Osteocyte (in vitro differentiated cells): ENCODE measurements at places on chromosomes 12 and 14.

- peaks cover 40% of the 10 kb centered on the region for H3K4me1 ChIP-seq
- peaks cover 2% of the 10 kb centered on the region for H3K36me3 ChIP-seq
- H3K4me3 ChIP-seq: no peak overlapping the region
Measured at GRCh38 chr12:1355396-1355795, 239.0 kb downstream of the FBXL14 start.

GRCh38 chr14:104781271-104782077 lies 14.1 kb downstream of the AKT1 start:
- no peak for DNase-seq
- no peaks in the 10 kb centered on the region for H3K36me3 ChIP-seq
- H3K4me1 ChIP-seq: peaks cover 13% of the 10 kb centered on the region
- no peak overlapping the region for H3K27ac ChIP-seq
- no peaks in the 10 kb centered on the region for H3K27me3 ChIP-seq
- H3K4me3 ChIP-seq: no peak overlapping the region

DNA sequence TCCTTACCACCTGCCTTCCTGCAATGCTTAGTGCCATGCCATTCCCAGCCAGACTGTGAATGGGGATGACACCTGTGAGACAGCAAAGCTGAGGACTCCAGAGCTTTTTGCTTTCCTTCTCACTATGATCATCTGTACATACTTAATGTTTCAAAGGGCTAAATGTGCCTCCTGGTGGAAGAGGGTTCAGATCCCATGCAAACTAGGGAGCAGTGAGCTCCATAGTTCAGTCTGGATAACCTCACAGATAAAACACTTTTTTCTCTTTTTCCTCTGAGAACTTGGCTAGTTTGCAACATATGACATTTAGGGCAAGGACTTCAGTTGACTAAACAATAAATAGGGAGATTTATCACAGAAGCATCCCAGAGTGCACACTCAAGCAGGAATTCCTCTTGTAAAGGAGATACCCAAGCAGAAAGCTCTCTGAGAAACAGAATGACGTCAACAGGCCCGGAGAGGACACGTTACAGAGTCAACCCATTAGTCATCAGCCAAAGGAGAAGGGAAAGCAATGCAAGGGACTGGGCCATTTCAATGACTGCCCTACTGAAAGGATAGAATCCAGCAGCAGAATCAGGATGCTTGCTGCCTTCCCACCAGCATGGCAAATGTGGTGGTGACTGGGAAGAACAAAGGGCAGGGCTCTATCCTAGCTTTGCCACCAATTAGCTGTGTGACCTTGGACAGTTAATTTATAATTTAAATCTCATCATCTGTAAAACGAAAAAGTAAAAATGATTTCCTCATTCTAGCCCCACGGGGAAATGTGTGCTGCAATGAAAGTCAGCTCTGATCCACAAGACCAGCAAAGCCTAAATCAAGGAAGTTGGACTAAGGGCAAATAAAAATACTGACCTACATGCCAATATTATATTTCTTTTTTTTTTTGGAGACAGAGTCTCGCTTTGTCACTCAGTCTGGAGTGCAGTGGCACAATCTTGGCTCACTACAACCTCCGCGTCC lies 80.8 kb upstream of the ACTN1 start:
- no peak overlapping the region for H3K4me3 ChIP-seq
- peaks cover 25% of the 10 kb centered on the region for H3K4me1 ChIP-seq
- DNase-seq: no peak
- peaks cover 49% of the 10 kb centered on the region for H3K36me3 ChIP-seq

DNA sequence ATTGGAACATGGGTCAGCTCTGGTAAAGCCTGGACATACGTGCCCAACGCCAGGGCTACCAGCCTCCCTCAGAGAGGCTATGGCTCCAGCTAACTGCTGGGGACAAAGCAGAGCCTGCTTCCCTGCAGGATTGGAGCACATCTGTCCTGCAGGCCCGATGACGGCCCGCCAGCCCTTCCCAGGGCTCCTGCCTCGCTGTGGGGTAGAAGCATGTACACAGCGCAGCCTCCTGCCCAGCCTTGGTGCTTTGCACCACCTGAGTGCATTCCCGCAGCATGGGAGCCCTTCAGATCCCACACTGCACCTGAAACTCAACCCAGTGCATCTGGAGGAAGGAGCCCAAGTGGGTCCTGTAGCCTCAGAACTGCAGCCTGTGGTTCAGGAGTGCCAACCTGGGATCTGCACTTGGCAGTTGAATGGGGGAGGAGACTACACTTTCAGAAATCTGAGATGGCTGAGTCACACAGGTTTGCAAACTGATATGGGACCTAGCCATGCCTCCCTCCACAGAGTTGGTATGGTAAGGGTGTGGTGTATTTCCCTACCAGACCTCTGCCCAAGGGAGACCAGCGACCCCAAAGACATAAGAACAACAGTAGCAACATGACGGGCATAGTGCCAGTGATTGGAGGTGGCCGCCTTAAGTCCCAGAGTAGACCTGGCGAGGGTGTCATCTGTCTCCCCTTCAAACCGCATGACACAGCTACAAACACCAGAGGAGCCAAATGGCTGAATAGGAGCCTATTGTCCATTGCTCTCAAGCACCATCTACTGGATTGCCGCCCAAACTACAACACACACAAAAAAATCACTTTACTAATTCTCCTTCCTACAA lies 273.9 kb upstream of the MIS18BP1 start:
- DNase-seq: peak; percentile 75
- no peaks in the 10 kb centered on the region for H3K4me1 ChIP-seq
- no peaks in the 10 kb centered on the region for H3K36me3 ChIP-seq
- no peak overlapping the region for H3K27ac ChIP-seq

- DNase-seq: no peak
- H3K36me3 ChIP-seq: peaks cover 51% of the 10 kb centered on the region
- H3K27ac ChIP-seq: peak overlapping the region; percentile 44
Measured at GRCh38 chr14:85565862-85566296, 35.9 kb downstream of the FLRT2 start.

- no peak overlapping the region for H3K4me3 ChIP-seq
- H3K27ac ChIP-seq: no peak overlapping the region
- no peaks in the 10 kb centered on the region for H3K27me3 ChIP-seq
- H3K4me1 ChIP-seq: no peaks in the 10 kb centered on the region
- DNase-seq: no peak
Measured at GRCh38 chr14:55356913-55357312, 54.7 kb downstream of the ATG14 start.

- H3K36me3 ChIP-seq: peaks cover 59% of the 10 kb centered on the region
- peaks cover 83% of the 10 kb centered on the region for H3K4me1 ChIP-seq
- no peak overlapping the region for H3K4me3 ChIP-seq
- no peak for DNase-seq
Measured at GRCh38 chr14:21263284-21264024, 5.8 kb downstream of the HNRNPC start.

DNA sequence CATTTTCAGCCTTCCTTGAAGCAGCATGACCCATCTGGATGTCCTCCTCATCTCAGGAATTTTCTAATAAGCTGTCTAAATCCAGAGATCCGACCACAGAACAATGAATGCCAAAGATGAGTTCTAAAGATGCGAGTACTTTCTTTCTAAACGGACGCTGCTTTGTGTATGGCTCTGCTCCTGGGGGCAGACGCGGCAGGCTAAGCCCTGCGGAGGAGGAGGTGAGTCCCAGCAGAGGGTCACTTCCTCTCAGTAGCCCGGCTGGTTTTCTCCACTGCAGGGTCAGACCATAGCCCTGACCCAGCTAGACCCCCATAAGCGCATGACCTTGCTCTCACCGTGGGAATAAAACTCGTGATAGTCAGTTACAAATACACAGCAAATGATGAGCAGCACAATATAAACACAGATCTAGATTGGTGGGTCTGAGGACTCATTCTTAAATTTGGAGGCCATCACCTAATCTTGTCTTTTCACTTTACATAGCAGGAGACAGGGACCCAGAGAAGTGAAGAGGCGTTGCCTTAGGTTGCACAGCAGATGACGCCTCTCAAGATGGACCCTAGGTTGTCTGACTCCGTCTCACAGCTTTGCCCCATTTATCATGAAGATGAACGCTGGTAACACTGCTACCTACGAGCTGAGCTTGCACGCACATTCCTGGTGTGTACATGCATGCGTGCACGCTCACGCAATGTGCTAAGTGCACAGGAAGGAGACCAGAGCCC lies 16.6 kb downstream of the SSH1 start:
- no peak for DNase-seq
- H3K27me3 ChIP-seq: no peaks in the 10 kb centered on the region
- peaks cover 74% of the 10 kb centered on the region for H3K4me1 ChIP-seq
- peaks cover 17% of the 10 kb centered on the region for H3K36me3 ChIP-seq
- peak overlapping the region; percentile 24 for H3K4me3 ChIP-seq

DNA sequence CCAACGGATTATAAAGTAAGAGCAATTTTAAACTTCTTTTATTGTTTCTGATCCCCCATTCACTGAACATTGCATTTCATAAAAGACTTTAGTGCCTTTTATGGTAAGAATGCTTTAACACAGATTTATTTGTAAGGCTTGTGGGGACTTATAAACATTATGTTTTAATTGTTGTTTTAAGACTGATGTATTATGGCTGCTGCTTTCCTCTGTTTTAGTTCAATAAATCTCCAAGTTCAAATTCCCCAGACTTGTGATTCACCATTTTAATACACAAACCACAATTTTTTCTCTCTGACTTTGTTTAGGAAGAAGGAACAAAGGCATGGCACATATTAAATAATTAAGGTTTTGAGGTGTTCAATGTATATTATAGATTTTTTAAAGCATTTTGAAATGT lies 753.3 kb downstream of the SLC6A15 start:
- no peaks in the 10 kb centered on the region for H3K36me3 ChIP-seq
- H3K27ac ChIP-seq: no peak overlapping the region
- H3K4me1 ChIP-seq: peaks cover 9% of the 10 kb centered on the region

DNA sequence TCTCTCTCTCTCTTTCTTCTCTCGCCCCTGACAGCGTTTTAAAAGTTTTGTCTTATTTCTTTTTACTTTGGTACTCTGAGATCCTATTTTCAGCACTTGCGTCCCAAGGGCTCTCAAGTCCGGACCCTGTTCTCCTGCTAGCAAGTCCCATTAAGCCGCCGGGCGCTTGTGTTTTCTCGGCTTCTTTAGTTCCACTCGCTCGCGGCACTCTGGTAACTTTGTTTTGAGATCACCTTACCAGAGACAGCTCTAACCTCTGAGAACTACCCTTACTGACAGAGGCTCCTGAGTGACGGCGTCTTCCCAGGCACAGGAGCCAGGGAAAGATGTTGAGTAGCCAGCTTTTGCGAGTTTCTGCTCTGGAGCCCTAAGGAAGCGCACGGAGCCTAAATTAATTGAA lies 2.7 kb upstream of the MYF5 start:
- no peak overlapping the region for H3K27ac ChIP-seq
- no peaks in the 10 kb centered on the region for H3K36me3 ChIP-seq
- peak overlapping the region; percentile 71 for H3K4me3 ChIP-seq
- H3K4me1 ChIP-seq: peaks cover 9% of the 10 kb centered on the region
- DNase-seq: no peak
- no peaks in the 10 kb centered on the region for H3K27me3 ChIP-seq

- no peak for DNase-seq
- H3K4me1 ChIP-seq: peaks cover 9% of the 10 kb centered on the region
- H3K27me3 ChIP-seq: peaks cover 31% of the 10 kb centered on the region
- H3K4me3 ChIP-seq: no peak overlapping the region
- H3K36me3 ChIP-seq: no peaks in the 10 kb centered on the region
Measured at GRCh38 chr12:3307389-3307788, 183.6 kb upstream of the PRMT8 start.

DNA sequence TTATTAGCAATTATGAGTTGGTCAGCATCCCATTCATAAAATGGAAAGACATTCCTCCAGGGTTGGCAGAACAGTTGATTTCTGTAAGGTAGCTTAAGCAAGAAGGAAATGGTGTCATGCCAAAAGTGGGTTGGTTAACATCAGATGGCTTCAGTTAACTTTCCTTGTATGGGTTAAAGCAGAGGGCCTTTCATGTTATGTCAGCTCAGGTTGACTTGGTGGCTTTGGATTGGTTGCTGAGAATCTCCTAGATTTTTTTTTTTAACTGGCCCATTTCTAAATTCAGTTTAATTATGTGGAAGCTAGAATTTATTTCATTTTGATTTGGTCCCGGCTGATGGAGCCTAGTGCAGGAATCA lies 87.8 kb downstream of the BBS10 start:
- no peaks in the 10 kb centered on the region for H3K36me3 ChIP-seq
- H3K27ac ChIP-seq: peak overlapping the region; percentile 92
- DNase-seq: no peak
- H3K4me1 ChIP-seq: peaks cover 30% of the 10 kb centered on the region

GRCh38 chr14:89458713-89459420 lies 41.8 kb upstream of the FOXN3 start:
- H3K27me3 ChIP-seq: no peaks in the 10 kb centered on the region
- H3K4me1 ChIP-seq: peaks cover 19% of the 10 kb centered on the region
- DNase-seq: no peak
- H3K4me3 ChIP-seq: no peak overlapping the region
- peak overlapping the region; percentile 52 for H3K27ac ChIP-seq

- H3K4me1 ChIP-seq: peaks cover 46% of the 10 kb centered on the region
- H3K36me3 ChIP-seq: no peaks in the 10 kb centered on the region
- no peaks in the 10 kb centered on the region for H3K27me3 ChIP-seq
- no peak for DNase-seq
- peak overlapping the region; percentile 91 for H3K27ac ChIP-seq
Measured at GRCh38 chr12:19030603-19031002, 98.9 kb upstream of the PLEKHA5 start.
